Dermis microvascular lymphatic vessel endothelial cell (primary cell): ENCODE measurements at places on chromosomes 3 and 15.

DNA sequence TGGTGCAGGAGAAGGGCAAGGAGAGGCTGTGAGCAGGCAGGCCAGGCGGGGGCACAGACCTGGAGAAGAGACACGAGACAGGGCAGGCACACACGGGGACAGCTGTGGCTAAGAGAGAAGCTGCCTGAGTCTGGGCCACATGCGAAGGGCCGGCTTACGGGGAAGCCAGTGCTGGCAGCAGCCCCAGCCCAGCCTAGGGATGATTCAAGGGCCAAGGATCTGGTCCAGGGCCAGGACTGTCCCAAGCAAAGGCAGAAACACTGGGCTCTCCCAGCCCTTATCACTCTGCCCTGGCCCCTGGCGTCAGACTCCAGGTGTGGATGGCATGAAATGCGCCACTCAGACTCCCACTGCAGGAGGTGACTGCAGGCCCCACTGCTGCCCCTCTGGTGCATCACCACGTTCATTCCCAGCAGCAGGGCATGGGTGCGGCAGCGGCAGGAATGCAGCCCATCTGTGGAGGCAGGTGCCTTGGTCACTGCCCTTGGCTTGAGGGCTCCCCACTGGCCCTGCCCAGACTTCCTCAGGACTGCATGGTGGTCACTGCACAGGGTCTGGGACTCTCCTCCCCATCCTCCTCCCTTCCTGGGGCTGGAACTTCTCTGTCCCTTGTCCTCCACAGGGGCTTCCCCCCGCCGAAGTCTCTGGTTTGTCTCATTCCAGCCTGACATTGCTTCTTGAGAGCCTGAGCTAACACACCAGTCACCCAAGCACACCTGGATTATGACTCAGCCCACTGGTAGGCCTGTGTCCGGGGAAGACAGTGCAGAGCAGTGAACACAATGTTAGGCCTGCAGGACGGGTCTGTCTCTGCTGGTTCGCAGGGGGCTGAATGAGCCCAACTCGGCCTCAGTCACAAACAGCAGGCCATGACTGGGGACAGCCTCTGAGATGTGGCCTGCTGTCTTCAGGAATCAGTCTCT is 69.3 kb downstream of the TBC1D2B start:
- DNase-seq, result no peak

DNA sequence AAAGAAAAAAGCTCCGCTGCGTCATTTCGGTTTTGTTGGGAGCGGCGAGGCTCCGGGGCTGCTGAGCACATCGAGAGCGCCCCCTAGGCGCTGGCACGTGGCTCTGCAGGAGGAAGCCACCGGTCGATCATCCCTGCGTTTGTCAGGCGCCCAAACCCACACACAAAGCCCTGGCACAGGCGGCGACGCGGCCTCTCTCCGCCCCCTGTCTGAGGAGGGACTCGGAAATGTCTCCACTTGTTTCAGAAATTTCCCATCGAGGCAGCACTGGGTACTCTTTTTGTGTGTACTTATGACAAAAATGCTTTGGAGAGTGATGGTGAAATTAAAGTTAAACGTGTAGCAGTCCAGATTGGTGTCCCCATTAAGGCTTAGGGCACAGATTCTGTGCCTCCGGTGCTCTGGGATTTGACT is 407.3 kb upstream of the ONECUT1 start:
- DNase-seq, result peak; percentile 53

- DNase-seq, result no peak
These were observed 140.9 kb downstream of the TPRA1 start for GRCh38 chr3:127449486-127450212.

DNA sequence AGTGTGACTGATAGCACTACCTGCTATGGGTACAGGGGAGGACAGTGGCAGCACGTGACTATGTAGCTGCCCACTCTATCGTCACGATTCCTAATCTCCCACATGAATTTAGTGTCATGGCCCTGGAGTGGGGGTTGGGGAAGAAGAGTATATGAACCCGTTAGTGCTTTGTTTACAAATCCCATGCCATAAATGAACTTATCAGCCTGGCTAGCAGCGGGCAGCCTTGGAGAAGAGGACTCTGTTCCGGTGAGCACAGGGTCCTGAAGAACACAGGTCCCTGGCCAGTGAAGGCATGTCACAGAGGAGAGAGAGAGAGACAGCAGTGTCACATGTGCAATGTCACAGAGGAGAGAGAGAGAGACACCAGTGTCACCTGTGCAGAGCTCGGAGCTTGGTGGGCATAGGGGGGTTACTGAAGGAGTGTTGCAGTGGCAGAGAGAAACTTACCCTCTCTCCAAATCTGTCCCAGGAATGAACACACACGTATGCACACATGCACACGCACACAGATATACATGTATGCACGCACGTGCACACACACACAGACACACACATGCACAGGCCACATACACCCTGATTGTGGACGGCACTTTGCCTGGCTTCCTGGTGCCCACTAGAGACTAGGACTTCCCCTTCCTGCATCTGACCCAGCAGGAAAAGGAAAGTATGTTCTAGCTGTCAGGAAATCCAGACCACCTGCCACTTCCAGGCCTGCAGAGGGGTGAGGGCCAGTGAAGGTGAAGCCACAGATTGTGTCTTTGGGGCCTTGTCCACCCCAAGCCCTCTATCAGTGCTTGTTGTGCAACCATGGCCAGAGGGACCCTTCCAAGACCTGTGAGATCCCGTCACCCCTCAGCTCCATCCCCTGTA is 26.3 kb downstream of the ITGA11 start:
- no peak for DNase-seq

DNA sequence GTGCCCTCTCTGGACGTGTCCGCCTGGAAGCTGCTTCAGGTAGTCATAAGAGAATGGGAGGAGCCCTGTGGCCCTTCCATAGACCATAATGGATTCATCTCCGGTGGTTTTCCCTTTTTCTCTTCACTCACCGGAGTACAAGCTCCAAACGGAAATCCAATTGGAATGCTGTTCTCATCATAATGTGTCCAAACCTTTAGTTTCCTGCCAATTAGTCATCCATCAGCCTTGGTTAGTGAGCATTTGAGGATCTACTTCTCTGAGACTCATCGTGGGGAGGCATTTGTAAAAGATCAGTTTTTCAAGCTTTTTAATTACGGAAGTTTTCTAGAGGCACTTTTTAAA is 34.9 kb downstream of the ABHD2 start:
- DNase-seq, result peak; percentile 68
